Mucosa of descending colon (tissue), 3 donors: ENCODE measurements at places on chromosomes 13 and 19. TPM values are rescaled to one million over a fixed set of nuclear protein-coding genes. Genes with fewer than 3 reads are reported as not detected.

The COG3 gene
- total RNA-seq: 47.2 TPM

The METTL21C gene
- not detected for total RNA-seq

The TFPT gene
- 18.2 TPM for total RNA-seq

The TEAD2 gene
- total RNA-seq: 9.8 TPM

The GTF2F1 gene
- 63.1 TPM for total RNA-seq

The CGB5 gene
- not detected for total RNA-seq

The FOSB gene
- 1.6 TPM for total RNA-seq

The SIGLEC6 gene
- total RNA-seq: 0.75 TPM

The SRRM5 gene
- 0.14 TPM for total RNA-seq

The RNF17 gene
- not detected for total RNA-seq

The CTXN1 gene
- 1.9 TPM for total RNA-seq

The ZNF729 gene
- not detected for total RNA-seq

The KLK6 gene
- total RNA-seq: not detected

The ADAT3 gene
- 19.6 TPM for total RNA-seq

The POLR1G gene
- 3.2 TPM for total RNA-seq

The VN1R2 gene
- total RNA-seq: not detected

The CEACAM16 gene
- total RNA-seq: not detected

The SOX21 gene
- not detected for total RNA-seq

The BCKDHA gene
- total RNA-seq: 17.3 TPM

The TUBGCP3 gene
- 32.7 TPM for total RNA-seq

The SH2D3A gene
- total RNA-seq: 80.5 TPM

The NKG7 gene
- 4.3 TPM for total RNA-seq

The SLC1A5 gene
- 54.7 TPM for total RNA-seq

The UBE2L5 gene
- total RNA-seq: not detected

The RINL gene
- total RNA-seq: 5.4 TPM

The S1PR4 gene
- total RNA-seq: 0.82 TPM

The CGB8 gene
- not detected for total RNA-seq

The RPL18 gene
- total RNA-seq: 999 TPM

The CBY2 gene
- not detected for total RNA-seq

The GJA3 gene
- total RNA-seq: not detected

The TMPRSS9 gene
- not detected for total RNA-seq

The ZNF536 gene
- total RNA-seq: 7.3 TPM

The ZNF700 gene
- total RNA-seq: 25.2 TPM

The ERICH6B gene
- total RNA-seq: not detected

The GPR18 gene
- 0.60 TPM for total RNA-seq

The ATP8B3 gene
- total RNA-seq: 1.2 TPM

The LPAR6 gene
- 12.3 TPM for total RNA-seq

The GRK1 gene
- 0.09 TPM for total RNA-seq

The ZNF534 gene
- not detected for total RNA-seq

The KLK3 gene
- 3.7 TPM for total RNA-seq

The LGALS14 gene
- not detected for total RNA-seq

The ACP7 gene
- not detected for total RNA-seq
